NCI-H1417 treated with DMSO at 0.1 percent for 48 hours (cell line): ENCODE measurements at places on chromosomes 3 and 15.

- no peak for DNase-seq
Observed at GRCh38 chr3:28853830-28854229, 427.0 kb upstream of the RBMS3 start.

GRCh38 chr3:127822682-127823425, 539 bp upstream of the MGLL start:
- no peak for DNase-seq

DNA sequence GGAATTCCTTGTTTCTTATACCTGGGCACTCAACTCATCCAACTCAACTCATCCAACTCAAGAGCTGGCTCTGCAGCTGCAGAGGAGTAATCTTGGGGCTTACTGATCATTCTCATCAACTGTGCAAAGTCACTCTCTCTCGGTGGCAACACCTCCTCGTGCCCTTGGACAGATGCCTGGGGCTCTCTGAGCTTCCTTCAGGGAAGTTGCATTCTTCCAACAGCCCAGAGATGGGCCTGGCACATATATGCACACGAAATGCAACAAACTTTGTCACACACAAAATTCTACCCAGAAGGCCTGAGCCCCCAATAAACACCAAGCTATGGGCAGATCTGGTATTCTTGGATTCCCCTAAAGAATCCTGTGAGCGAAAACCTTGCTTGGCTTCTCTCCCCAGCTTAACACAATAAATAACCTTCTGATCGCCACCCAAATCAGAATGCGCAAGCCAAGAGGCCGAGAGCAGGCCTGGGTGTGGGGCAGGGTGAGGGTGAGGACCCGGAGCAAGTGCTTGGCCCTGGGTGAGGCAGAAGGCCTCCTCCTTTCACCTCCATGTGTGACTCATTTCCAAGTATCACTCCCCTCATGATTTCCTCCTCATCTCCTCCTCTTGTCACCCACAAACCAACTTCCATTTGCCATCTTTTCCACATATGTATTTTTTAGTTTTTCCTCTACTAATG, 15.4 kb downstream of the TGM5 start:
- no peak for DNase-seq

- no peak for DNase-seq
Observed at GRCh38 chr3:15932348-15933300, 134.8 kb upstream of the ANKRD28 start.

DNA sequence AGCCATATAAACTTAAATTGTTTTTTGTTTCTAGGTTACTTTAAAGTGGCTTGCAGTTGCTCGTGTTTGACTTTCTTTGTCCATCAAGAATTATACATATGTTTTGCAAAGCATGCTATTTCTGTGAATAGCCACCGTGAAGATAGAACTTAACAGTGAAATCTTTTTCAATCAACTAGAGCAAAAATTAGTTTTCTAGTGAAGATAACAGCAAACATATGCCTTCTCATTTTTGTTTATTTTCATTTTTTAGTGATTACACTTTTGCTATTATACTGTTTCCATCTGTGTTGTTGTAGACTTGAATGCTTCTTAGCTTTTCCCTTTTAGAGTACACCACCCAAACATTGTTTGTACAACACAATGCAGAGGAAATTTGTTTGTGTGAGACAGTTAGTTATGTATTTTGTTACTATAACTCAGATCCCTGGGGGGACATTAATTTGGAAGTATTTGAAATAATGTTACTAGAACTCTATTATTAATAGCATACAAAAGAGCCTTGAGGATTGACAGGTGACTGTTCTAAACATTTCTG, 62.8 kb downstream of the CRYBG3 start:
- DNase-seq: no peak

DNA sequence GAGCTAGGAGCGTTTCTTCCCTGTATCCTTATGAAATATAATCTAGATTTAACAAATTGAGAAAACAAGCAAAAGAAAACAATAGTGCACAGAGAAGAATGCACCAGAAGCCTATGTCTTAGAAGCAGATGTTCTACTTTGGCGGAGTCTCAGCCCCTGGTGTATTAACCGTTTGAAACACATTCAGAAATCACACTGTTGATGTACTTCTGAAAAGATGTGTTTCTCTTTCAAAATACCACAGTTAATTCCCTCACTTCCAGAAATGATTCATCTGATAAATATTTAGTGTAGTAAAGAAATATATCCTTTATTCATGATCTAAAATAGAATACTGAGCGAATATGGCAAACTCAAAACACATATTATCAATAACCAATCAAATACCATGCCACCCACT, 77.7 kb downstream of the CBLB start:
- DNase-seq: no peak
